Stimulated activated CD4-positive, alpha-beta T cell treated with anti-CD3 and anti-CD28 coated beads, TNF-alpha, amount 100 ng/mL, for 4 hours (primary cell): ENCODE measurements at places on chromosomes 1 and 21.

- DNase-seq: no peak
Observed at GRCh38 chr1:13751458-13751871, 51.5 kb downstream of the PRDM2 start.

- DNase-seq: no peak
Observed at GRCh38 chr1:156877433-156878170, 15.9 kb upstream of the PEAR1 start.

DNA sequence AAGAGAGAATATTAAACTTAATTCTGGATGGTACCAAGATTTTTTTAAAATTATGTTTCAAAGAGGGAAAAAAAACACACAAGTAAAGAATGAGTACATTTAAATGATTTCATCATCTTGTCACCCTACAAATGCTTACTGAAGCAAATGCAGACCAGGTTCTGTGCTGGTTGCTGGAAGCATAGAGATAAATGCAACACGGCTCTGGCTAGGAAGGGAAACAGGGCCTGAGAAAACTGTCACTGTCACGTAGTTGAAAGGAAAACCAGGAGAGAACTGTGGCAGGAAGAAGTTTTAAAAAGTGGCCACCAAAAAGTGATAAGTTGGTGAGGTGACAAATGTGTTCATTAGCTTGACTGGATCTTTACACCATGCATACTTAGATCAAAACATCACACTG is 336.9 kb upstream of the NFIA start:
- no peak for DNase-seq

- DNase-seq: peak; percentile 54
Observed at GRCh38 chr21:31580866-31581276, 78.6 kb upstream of the SOD1 start.

DNA sequence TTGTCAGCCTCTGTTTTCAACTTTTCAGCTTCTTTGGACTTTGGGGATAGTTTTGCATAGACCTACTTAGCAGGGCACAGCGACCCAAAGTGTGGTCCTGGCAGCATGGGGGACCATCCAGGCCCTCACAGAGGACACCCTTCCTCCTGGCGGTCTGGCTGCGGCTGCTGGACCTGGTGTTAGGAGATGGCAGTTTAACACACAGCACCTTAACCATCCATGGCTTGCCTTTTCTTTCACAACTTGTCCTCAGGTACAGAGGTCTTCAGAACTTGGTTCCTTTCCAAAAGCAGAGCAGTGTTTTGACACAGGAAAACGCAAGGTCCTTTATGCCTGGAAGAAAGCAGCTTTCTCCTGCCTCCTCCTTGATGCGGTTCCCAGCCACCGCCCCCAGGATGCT is 68.1 kb downstream of the RHOU start:
- DNase-seq: no peak

DNA sequence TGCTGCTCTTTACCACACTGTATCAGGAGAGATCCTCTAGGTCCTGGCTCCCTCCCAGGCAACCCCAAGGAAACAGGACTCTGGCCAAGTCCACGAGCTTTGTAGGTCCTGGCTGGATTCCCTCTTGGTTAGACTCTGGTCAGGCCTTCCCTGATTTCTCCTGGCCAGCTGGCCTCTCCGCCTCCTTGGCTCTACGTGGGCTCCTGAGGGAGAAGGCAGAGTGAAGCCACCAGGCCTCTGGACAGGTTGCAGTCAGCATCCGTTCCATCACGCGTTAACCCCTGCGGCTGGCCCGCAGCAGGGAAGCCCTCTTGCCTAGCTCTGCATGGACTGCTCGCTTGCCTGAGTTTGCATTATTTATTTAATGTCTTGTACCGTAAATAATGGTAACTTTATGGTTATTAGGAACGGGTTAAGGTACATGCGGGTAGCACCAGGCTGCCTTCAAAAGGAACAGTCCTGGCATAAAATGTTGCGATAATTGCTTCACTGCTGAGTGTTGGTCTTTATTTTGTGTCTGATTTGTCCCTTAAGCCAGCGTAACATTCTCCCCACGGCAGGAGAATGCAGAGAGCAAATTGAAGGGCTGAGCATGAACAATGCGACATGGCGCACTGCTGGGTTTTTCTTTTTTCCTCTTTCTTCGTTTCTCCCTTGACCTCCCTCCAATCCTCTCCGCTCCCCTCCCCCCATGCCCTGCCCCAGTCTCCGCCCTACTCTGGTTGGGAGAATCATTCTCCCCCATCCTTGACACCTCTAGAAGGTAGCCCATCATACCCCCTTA is 100.3 kb downstream of the RNF220 start:
- no peak for DNase-seq

DNA sequence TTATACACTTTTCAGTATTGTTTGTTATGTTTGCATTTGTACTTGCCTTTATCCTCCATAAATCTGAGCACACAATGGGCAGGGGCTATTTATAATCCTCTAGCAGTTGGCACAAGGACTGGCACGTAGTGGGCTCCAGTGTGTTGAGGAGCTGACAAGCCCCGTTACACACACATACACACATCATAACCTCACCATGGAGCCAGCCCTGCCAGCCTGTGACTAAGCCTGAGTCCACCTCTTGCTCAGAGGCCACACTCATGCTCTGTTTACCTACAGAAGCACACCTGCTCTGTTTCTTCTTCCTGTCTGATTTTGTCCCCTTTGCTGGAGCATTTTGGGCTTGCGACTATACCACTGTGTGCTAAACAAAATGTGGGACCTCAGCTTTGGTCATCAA is 64.5 kb upstream of the SPATA6 start:
- no peak for DNase-seq

DNA sequence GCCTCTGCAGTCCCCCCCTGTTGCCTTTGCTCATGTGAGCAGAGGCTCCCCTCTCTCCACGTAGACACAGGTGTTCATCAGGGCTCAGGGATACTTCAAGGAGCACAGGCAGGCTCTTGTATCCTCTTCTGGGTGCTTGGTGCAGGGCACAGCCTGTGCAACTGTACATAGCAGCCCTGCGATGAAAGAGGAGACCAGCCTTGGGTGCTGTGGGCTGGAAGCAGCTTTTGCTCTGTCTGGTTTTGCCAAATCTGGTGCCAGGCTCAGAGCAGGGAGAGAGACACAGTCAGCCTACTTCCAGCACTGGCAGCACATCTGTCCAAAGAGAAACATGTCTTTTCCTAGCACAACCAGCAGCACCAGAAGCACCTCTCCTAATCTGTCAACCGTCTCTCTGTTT is 132.1 kb downstream of the ETS2 start:
- no peak for DNase-seq

DNA sequence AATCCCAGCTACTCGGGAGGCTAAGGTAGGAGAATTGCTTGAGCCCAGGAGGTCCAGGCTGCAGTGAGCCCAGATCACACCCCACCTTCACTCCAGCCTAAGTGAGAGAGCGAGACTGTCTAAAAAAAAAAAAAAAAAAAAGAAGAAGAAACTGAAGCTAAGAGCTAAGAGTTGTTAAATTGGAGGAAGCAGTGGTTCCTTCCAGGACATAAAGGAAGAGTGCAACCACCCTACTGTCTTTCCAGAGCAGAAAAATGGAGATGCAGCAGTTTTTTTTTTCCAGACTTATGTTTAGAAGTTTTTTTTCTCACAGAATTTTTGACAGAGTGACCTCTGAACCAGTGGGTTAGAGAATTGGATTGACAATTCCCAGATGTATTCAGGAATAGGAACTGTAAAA is 88.7 kb downstream of the HLX start:
- no peak for DNase-seq

GRCh38 chr1:110339407-110340206 is 430 bp downstream of the RBM15 start:
- no peak for DNase-seq
